ENCODE measurements at places on chromosomes 7 and 10.
A peak's percentile ranks its signal among the peaks of the same experiment; 100 is the strongest.

GRCh38 chr10:7218968-7219367, 191.9 kb downstream of the SFMBT2 start:
- DNase-seq: no peak

DNA sequence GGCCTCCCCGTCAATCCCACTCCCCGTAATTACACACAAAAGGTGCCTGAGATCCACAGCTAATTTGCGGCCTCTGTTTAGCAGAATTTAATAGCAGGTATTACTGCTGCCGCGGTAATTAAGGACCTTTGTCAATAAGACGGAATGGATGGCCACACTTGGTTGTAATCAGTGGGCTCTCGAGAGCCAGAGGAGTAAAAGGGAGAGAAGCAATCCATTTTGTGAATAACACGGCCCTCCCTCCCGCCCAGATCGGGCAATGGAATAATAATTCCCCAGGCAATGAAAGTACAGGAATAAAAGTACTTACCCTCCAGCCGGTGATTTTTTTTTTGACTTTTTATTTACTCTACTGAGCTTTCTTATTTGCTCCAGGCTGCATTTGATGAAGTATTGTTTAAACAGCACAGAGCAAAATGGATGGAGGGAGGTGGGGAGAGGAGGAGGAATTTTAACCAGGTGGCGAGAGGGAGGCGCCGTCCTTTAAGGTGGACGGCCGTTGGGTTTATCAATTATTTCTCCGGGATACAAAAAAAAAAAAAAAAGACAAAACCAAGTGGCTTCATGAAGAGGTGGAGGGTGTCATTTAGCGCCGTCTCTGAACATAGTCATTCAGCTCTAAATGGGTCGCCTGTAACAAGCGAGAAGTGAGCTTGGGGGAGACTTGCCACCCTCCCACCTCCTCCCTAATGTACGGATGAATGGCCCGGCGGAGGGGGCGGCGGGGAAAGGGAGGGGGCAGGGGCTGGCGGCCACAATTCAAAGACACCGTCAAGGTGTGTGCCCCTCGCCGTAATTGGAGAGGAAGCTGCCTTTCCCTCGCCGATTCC, 120.3 kb downstream of the BUB3 start:
- no peak for DNase-seq

- peak; percentile 42 for DNase-seq
These were observed 19.2 kb upstream of the BMPER start for GRCh38 chr7:33886149-33886623.

GRCh38 chr7:115058726-115059125, 136.8 kb downstream of the MDFIC start:
- DNase-seq: no peak

DNA sequence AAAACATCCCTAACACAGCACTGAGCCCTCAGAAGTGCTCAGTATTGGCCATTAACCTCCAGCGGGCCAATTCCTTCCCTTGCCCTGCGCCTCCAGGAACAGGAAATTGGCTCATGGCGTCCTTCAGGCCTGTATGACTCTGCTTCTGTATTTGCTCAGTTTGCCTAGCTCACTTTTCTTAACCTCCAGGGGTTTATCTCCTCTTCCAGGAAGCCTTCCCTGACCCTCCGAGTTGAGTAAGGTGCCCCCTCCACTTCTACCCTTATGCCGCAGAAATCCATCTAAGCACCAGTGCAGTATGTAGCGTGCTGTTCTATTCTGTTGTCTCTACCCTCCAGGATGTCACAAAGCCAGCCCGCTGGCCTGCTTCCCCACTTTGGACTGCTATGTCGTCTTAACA, 1.1 kb upstream of the SFXN4 start:
- no peak for DNase-seq

GRCh38 chr7:26853788-26854393, 10.5 kb downstream of the SKAP2 start:
- DNase-seq: no peak

- DNase-seq: no peak
These were observed 7.2 kb upstream of the ADAM22 start for GRCh38 chr7:87926581-87927461.

- no peak for DNase-seq
These were observed 28.3 kb downstream of the RAMP3 start for GRCh38 chr7:45185864-45186250.

DNA sequence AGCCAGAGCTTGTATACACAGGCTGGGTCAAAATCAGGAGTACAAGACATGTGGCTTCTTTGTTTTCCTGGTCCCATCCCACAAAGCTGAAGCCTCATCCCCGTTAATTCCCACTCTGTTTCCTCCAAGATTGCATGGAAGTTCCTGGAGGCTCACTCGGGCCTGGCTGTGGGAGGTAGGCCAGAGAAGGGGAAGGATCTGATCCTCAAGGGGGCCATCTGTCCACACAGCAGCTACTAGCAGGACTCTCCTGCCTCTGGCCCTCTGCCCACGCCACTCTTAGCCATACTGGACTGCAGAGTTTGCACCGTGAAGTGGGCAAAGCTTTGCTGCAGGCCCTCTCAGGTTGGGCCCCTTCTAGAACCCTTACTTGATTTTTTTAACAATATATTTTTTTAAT, 160.6 kb downstream of the FGFR2 start:
- DNase-seq: no peak

DNA sequence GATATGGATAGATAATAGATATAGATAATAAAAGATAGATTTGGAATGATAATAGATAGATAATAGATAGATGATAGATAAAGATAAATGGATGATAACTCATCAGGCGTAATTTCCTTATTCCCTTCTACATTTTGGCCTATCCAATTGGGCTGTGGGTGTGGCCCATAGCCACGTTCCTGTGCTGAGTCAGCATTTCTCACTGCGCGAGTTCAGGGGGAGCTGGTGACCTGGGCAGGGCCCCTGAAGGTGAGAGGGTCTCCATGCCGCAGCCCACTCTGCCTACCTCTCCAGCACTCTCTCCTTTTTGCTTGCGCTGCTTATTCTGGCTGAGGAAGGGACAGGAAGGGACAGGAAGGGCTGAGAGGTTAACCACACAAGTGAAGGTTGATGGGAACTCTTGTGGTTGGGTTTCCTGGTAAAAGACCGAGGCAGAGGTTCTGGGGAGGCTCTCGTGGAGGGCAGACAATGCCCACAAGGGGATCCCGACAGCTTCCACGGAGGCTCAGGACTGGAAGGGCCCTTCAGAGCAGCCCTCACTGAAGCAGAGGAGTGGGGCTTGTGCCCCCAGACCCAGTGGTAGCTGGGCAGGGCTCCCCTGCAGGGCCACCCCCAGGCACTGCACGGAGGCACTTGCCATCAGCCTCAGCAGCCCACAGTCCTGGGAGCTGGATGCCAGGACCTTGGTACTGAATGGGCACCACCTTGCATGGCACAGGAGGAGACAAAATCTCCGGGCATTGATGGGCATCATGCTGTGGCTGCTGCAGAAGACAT, 247.3 kb upstream of the PITRM1 start:
- DNase-seq: no peak

- DNase-seq: no peak
These were observed 23.7 kb upstream of the LRRN3 start for GRCh38 chr7:111067251-111067650.

GRCh38 chr10:3248526-3249306, 76.1 kb upstream of the PITRM1 start:
- no peak for DNase-seq

DNA sequence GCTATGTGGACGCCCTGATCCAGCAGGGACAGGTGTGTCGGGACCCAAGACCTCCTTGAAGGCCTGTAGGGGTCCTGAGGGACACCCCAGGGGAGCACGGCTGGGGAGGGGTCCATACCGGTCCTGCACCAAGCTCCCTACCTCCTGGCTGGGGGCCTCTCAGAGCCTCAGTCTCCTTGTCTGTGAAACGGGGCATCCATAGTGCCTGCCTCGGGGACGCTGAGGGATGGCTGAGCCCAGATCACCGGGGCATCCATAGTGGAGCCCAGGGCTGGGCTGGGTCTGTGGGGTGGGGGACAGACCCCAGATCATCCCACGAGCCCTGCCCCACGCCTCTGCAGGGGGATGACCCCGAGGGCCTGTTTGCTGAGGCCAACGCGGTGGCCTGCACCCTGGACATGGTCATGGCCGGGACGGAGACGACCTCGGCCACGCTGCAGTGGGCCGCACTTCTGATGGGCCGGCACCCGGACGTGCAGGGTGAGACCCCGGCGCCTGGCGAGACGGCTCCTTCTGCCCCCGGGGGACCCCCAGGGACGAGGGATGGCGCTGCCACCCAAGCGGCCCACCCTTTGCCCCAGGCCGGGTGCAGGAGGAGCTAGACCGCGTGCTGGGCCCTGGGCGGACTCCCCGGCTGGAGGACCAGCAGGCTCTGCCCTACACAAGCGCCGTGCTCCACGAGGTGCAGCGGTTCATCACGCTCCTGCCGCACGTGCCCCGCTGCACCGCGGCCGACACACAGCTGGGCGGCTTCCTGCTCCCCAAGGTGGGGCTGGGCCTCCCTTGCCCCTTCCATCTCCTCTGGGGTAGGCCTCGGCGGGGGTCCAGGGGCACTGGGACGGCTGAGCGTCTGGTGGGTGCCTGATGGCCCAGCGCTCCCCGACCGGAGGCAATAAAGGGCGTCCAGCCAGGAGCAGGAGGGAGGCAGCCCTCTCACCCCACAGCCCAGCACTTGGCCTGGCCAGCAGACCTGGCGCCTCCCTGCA, 4.1 kb downstream of the CYP2W1 start:
- no peak for DNase-seq

- no peak for DNase-seq
These were observed 719.5 kb downstream of the XPNPEP1 start for GRCh38 chr10:109203646-109204353.

- DNase-seq: no peak
These were observed 175.4 kb upstream of the AHR start for GRCh38 chr7:17123020-17123419.

DNA sequence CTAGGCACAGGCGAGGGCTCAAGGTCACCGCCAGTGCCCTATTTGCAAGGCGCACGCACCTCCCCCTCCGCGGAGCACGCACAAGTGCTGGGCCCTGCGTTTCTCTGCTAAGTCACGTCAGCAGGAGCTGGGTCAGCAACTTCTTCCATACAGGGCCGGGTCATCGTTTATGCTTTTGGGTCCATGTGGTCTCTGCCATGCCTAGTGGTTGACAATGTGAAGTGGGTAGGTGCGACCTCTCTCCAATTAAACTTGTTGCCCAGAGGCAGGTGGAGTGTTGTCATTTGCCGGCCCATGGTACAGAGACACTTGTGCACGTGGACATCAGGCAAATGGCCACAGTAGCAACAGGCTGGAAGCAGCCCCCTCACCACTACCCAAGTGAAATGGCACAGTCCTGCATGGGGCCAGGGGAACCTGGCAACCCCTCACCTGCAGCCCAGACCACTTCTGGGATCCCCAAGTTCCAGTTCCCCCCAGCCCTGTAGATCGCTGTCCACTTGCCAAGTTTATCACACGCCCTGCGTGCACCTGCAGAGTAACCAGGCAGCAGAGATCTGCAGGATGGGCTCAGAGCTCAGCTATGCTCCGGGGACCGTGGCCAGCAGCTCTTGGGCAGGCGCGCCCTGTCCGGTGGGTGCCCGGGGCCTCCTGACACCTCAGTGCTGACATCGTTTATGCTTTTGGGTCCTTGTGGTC, 86.1 kb upstream of the PPP2R2D start:
- no peak for DNase-seq

- DNase-seq: no peak
These were observed 86.1 kb downstream of the LRRTM3 start for GRCh38 chr10:67011981-67012380.

GRCh38 chr10:30412901-30413300, 21.1 kb upstream of the MAP3K8 start:
- no peak for DNase-seq

Measured in HuH-7 (cell line).